ENCODE measurements at places on chromosomes 2 and 18. TPM values are rescaled to one million over a fixed set of nuclear protein-coding genes. Genes with fewer than 3 reads are reported as not detected.

GRCh38 chr18:3157606-3158005 is 62.2 kb downstream of the MYOM1 start:
- no peak overlapping the region for H3K27ac ChIP-seq
- no peaks in the 10 kb centered on the region for H3K27me3 ChIP-seq
- no peak overlapping the region for H3K4me3 ChIP-seq
- no peaks in the 10 kb centered on the region for H3K36me3 ChIP-seq
- DNase-seq = no peak

GRCh38 chr2:173045181-173045580 is 30.5 kb upstream of the MAP3K20 start:
- H3K4me3 ChIP-seq = no peak overlapping the region
- H3K27ac ChIP-seq = no peak overlapping the region
- no peaks in the 10 kb centered on the region for H3K27me3 ChIP-seq
- peak; percentile 43 for DNase-seq
- H3K36me3 ChIP-seq = no peaks in the 10 kb centered on the region
- peaks cover 23% of the 10 kb centered on the region for H3K4me1 ChIP-seq

GRCh38 chr18:72811047-72811446 is 56.7 kb downstream of the NETO1 start:
- no peak overlapping the region for H3K27ac ChIP-seq
- no peak for DNase-seq
- H3K4me1 ChIP-seq = no peaks in the 10 kb centered on the region
- no peak overlapping the region for H3K4me3 ChIP-seq

- no peak for DNase-seq
- no peak overlapping the region for H3K27ac ChIP-seq
- no peaks in the 10 kb centered on the region for H3K27me3 ChIP-seq
- H3K4me3 ChIP-seq = no peak overlapping the region
- H3K4me1 ChIP-seq = no peaks in the 10 kb centered on the region
Measured at GRCh38 chr18:77044866-77045664, 87.5 kb downstream of the MBP start.

The TAF1B gene
- 19.9 TPM for total RNA-seq

The ABI2 gene
- 35.0 TPM for total RNA-seq

The LYG2 gene
- total RNA-seq = not detected

The UGT1A8 gene
- not detected for total RNA-seq

Data from IMR-90 (cell line).